Natural killer cell (primary cell): ENCODE measurements at places on chromosomes 2 and 18. TPM values are rescaled to one million over a fixed set of nuclear protein-coding genes. Genes with fewer than 3 reads are reported as not detected.
A peak's percentile ranks its signal among the peaks of the same experiment; 100 is the strongest.

- H3K4me1 ChIP-seq = no peaks in the 10 kb centered on the region
- no peaks in the 10 kb centered on the region for H3K36me3 ChIP-seq
- no peak overlapping the region for H3K27ac ChIP-seq
- no peak overlapping the region for H3K4me3 ChIP-seq
Measured at GRCh38 chr2:173239644-173240043, 115.0 kb upstream of the CDCA7 start.

- no peaks in the 10 kb centered on the region for H3K27me3 ChIP-seq
- no peak for DNase-seq
- peak overlapping the region; percentile 85 for H3K4me3 ChIP-seq
- H3K27ac ChIP-seq = peak overlapping the region; percentile 99
Measured at GRCh38 chr2:144517866-144518747, 1.8 kb downstream of the ZEB2 start.

GRCh38 chr2:209456489-209456888, 32.6 kb downstream of the MAP2 start:
- no peaks in the 10 kb centered on the region for H3K4me1 ChIP-seq
- no peak overlapping the region for H3K4me3 ChIP-seq
- H3K27ac ChIP-seq = no peak overlapping the region
- no peak for DNase-seq
- H3K36me3 ChIP-seq = no peaks in the 10 kb centered on the region

GRCh38 chr2:149732001-149732685, 144.6 kb upstream of the MMADHC start:
- no peaks in the 10 kb centered on the region for H3K4me1 ChIP-seq
- H3K36me3 ChIP-seq = no peaks in the 10 kb centered on the region
- DNase-seq = no peak
- H3K4me3 ChIP-seq = no peak overlapping the region
- no peaks in the 10 kb centered on the region for H3K27me3 ChIP-seq

- no peaks in the 10 kb centered on the region for H3K27me3 ChIP-seq
- H3K4me3 ChIP-seq = no peak overlapping the region
- H3K36me3 ChIP-seq = peaks cover 3% of the 10 kb centered on the region
- DNase-seq = no peak
Measured at GRCh38 chr2:25443766-25444165, 102.0 kb upstream of the DNMT3A start.

GRCh38 chr2:197992482-197993133, 188.2 kb downstream of the PLCL1 start:
- no peak for DNase-seq
- no peaks in the 10 kb centered on the region for H3K4me1 ChIP-seq
- H3K27me3 ChIP-seq = no peaks in the 10 kb centered on the region
- no peaks in the 10 kb centered on the region for H3K36me3 ChIP-seq
- H3K27ac ChIP-seq = no peak overlapping the region

DNA sequence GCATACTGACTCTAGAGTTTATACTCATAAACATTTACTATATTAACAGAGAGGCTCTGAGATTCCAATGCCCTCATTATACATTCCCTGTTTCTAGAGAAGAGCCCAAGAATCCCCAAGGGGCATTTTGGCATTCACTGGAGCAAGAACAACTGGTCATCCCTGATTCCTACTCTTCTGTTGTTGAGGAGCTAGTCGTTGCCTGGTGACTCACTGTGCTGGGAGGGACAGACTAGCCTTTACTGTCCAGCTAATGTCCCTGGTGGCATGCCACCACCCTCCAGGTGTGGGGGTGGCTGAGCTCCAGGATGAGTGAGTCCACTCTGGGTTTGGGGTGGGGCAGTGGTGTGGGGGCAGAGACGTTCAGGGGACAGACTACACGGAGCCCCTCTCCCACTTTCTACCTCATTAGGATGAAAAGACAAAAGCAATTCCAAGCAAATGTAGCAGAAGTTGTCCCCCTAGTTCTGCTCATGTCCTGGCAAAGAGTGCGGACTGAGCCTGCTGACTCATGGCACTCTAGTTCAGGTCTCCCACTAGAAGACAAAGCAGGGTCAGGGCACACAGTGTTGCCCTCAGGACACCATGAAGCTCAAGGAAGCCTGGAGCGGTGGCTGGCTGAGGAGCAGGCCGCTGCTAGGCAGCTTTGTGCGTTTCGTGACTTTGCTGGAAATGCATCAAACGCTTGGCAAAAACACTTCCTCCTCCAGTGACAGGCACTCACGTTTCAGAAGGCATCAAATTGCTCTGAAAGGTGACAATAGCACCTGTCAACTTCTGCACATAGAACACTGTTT, 49.4 kb downstream of the RHOB start:
- H3K27ac ChIP-seq = no peak overlapping the region
- no peaks in the 10 kb centered on the region for H3K4me1 ChIP-seq
- no peak for DNase-seq
- no peaks in the 10 kb centered on the region for H3K36me3 ChIP-seq
- no peaks in the 10 kb centered on the region for H3K27me3 ChIP-seq

- no peaks in the 10 kb centered on the region for H3K4me1 ChIP-seq
- H3K4me3 ChIP-seq = no peak overlapping the region
- H3K27ac ChIP-seq = no peak overlapping the region
- no peaks in the 10 kb centered on the region for H3K27me3 ChIP-seq
- DNase-seq = no peak
- H3K36me3 ChIP-seq = no peaks in the 10 kb centered on the region
Measured at GRCh38 chr2:237561221-237561620, 5.2 kb upstream of the PRLH start.

Gene MC2R
- total RNA-seq = not detected

Gene CASP8
- 347 TPM for total RNA-seq
